T-cell (primary cell): ENCODE measurements at places on chromosomes 2 and 18. TPM values are rescaled to one million over a fixed set of nuclear protein-coding genes. Genes with fewer than 3 reads are reported as not detected.

Gene CCBE1
- 0.29 TPM for total RNA-seq

Gene RFX8
- 0.25 TPM for total RNA-seq

GRCh38 chr2:70103531-70104061 is 16.3 kb downstream of the PCBP1 start:
- DNase-seq, result no peak

DNA sequence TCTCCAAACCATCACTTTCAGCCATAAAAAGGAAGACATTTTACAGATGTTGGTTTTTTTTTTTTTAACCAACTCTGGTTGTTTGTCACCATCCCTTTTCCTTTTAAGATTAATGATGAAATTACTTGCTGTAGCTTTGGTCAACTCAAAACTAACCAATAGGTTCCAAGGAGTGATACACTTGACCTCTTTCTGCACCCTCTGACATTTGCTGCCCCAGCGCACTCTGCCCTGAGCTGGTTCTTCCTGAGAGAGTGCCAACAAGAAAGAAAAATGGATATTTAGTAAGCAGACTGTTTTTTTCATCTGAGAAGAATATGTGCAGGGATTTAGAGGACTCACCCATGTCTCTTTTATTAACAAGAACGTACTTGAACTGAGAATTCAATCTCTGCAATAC is 520.0 kb downstream of the TXNL1 start:
- DNase-seq, result no peak

GRCh38 chr18:7394050-7394659 is 163.3 kb downstream of the LRRC30 start:
- DNase-seq, result no peak

DNA sequence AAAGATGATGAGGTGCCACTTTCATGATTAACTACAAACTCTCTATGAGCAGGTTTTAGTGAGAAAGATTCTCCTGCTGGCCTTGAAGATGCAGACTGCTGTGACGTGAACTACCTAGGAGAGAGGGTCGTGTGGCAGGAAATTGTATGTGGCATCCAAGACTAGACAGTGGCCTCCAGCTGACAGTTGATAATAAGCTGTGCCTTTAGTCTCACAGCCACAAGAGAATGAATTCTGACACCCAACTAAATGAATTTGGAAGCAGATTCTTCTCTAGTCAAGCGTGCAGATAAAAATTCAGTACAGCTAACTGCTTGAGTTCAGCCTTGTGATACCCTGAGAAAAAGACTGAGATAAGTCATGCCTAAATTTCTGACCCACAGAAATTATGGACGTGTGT is 169.0 kb upstream of the COL3A1 start:
- no peak for DNase-seq

GRCh38 chr2:45973426-45973825 is 322.0 kb downstream of the PRKCE start:
- DNase-seq, result no peak

DNA sequence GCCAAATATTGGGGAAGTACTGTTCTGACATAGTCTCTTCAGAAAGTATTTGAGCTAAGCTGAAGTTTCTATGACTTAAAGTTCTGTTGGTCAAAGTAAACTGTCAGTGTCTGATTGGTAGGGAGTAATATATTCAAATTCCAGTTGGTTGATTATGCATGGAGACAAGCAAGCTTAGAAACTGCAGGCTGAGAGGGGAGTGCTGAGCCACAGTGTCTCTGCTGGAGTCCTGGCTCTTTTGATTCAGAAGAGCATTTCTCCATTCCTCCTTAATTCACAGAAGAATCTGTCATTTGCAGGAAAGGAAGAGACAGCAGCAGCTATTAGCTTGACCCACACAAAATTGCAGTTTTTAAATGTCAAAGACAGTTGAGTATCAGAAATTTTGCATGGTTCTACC is 201.4 kb upstream of the TMEM200C start:
- no peak for DNase-seq

- no peak for DNase-seq
Measured at GRCh38 chr2:97706112-97706511, 7.3 kb upstream of the ZAP70 start.
